ENCODE measurements at places on chromosomes 11 and 22. TPM values are rescaled to one million over a fixed set of nuclear protein-coding genes. Genes with fewer than 3 reads are reported as not detected.

B3GAT1 gene
- 0.05 TPM for total RNA-seq

MFNG gene
- 233 TPM for total RNA-seq

RIMBP3C gene
- 3.2 TPM for total RNA-seq

HIC2 gene
- 11.1 TPM for total RNA-seq

CDON gene
- 2.1 TPM for total RNA-seq

ACP2 gene
- 27.8 TPM for total RNA-seq

GRCh38 chr22:24504540-24504939, 9.4 kb downstream of the UPB1 start:
- no peak for DNase-seq

- no peak for DNase-seq
Measured at GRCh38 chr11:11113626-11114025, 239.4 kb downstream of the CSNK2A3 start.

DNA sequence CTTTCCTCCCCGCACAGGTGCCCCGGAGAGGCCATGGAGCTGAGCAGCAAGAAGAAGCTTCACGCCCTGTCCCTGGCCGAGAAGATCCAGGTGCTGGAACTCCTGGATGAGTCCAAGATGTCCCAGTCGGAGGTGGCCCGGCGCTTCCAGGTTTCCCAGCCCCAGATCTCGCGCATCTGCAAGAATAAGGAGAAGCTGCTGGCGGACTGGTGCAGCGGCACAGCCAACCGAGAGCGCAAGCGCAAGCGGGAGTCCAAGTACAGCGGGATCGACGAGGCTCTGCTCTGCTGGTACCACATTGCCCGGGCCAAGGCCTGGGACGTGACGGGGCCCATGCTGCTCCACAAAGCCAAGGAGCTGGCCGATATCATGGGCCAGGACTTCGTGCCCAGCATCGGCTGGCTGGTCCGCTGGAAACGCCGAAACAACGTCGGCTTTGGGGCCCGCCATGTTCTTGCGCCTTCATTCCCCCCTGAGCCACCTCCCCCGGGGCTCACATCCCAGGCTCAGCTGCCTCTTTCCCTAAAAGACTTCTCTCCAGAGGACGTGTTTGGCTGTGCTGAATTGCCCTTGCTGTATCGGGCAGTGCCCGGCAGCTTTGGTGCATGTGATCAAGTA, 1.3 kb downstream of the TIGD3 start:
- DNase-seq = no peak

GRCh38 chr11:118048472-118049370, 28.2 kb upstream of the TMPRSS4 start:
- DNase-seq = no peak

- no peak for DNase-seq
Measured at GRCh38 chr11:23540101-23540561, 679.9 kb upstream of the CCDC179 start.

GRCh38 chr11:8283465-8284230, 20.0 kb upstream of the LMO1 start:
- no peak for DNase-seq

- DNase-seq = no peak
Measured at GRCh38 chr11:1370186-1371025, 19.3 kb upstream of the BRSK2 start.

DNA sequence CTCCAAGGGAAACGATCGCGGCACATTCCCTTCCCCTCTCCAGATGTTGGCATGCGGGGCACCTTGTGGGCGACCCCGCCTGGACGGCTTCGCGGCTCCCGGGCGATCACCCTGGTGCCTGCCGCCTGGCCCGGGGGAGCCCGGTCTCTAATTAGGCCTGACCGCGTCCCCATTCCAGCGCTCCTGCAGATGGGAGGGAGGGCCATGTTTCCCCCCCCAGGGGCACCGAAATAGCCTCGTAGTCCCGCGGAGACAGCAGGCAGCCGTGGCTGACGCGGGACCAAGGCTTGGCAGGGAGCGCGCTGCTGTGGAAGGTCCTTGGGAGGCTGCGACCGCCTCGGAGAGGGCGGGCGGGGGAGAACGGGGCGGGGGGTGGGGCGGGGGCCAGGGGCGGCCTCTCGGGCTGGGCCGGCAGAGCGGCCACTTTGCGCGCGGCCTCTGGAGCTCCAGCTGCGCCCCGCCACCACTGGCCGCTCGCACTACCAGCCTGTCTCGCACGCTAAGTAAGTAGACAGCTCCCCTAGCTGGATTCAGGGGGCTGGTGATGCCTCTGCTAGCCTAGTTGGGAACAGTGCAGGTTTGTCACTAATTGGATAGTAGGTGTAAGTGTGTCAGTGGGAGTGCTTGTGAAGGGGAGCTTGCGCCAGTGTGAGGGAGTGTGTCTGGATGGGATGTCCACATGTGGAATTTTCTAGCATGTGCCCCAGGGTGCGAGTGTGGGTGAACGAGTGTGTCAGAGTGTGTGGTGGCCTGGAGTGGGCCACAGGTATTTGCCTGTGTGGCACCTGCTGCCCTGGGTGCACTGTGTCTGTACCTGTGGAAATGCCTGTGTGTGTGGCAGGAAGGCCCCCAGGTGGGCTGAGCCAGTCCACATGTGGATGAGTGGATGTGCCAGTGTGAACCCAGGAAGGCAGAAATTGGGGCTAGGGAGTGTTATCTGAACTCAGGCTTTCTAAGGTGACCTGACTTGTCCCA, at the start of gene INSC:
TSS of gene INSC (plus strand) at position 423 of the 975 bp plus-strand sequence. CDS start 34,252 bp downstream, outside the sequence.
- no peak for DNase-seq

GRCh38 chr11:130121445-130121978, 38.1 kb upstream of the ST14 start:
- DNase-seq = no peak

DNA sequence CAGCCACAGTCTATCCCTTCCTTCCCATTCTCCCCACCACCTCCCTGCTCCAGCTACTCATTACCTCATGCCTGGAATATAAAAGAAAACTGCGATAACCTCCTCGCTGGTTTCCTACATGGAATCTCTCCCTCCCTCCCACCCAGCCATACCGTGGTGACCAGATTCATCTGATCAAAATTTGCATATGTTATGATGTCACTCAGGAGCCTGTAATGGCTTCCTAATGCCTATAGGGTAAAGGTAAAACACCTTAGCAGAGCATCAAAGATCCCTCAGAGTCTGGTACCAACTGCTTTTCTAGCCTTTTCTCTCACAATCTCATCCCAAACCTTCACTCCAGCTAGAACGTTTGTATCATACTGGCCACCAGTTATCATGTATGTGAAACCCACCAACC, 19.6 kb downstream of the RTN4RL2 start:
- no peak for DNase-seq

DNA sequence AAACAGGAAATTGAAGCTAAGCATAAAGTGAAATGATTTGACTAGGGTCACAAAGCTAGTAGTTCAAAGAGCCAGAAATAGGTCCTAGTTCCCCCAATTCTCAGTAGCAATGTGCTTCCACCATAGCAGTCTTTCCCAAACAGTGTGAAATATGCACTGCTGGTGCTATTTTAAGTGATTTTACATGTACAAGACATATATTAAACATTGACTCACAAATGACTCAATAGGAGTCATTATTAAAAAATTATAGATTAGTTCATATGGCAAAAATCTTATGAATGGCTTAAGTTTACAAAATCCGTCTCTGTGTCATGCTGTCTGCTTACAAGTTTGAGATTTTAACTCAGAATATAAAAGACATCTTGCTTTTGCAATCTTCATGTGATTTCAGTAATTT, 21.4 kb downstream of the KIF18A start:
- DNase-seq = no peak

DNA sequence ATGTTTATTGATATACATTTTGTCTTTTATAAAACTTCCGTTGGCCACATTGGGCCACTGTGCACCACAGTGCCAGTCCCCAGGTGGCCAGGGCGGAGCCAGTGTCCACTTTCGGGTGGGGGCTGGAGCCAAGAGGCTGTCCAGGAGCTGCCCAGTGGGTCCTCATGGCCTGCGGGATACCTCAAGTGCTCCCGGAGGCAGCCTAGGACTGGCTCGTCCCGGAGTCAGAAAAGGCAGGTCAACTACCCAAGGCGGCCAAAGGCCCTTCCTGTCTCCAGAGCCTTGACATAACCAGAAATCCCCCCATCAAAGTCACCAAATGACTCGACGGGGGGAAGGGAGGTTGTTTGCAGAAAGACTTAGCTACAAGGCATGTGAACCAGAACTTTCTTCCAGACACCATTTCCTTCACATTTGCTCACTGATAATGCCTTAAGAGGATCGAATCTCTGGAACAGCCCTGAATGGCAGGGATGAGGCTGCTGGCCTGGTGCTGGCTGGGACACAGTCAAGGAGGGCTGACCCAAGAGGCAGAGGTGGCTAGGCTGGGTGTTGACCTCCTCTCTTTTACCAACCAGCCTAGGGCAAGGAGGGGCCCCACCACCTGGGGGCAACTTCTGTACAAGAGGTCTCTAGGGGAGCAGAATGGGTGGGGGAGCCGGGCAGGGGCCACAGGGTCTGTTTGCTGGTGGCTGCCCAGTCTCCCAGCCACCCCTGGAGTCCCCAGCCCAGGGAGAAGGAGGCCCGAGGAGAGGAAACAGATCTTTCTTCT, 8.4 kb downstream of the MRGPRF start:
- no peak for DNase-seq

GRCh38 chr11:66484806-66485380, 4.7 kb downstream of the DPP3 start:
- no peak for DNase-seq

- DNase-seq = no peak
Measured at GRCh38 chr11:131912134-131912533, 541.7 kb downstream of the NTM start.

DNA sequence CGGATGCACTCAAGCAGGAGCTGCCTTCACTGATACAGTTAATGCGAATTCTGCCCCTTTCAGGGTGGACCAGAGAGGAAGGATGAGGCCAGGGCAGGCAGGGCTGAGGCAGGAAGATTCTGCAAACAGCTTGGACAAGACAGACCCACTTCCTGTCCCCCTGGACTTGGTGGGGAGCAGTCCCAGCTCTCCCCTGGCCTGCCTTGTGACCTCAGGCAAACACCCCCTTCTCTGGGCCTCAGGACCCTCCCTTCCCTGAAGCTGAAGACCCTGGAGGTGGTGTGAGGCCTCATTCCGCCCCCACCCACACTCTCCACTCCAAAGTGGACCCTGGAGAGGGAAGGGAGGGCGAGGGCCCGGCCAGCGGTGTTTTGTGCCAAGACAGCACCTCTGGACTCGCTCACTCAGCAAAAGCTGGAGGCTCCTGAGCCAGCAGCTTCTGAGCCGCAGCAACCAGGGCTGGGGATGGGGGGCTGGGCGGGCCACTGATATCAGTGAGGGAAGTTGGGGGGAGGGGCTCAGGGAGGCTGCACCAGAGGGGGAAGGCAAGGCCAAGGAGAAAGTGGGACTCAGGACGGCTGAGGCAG, 8.5 kb downstream of the RAB3IL1 start:
- DNase-seq = no peak

DNA sequence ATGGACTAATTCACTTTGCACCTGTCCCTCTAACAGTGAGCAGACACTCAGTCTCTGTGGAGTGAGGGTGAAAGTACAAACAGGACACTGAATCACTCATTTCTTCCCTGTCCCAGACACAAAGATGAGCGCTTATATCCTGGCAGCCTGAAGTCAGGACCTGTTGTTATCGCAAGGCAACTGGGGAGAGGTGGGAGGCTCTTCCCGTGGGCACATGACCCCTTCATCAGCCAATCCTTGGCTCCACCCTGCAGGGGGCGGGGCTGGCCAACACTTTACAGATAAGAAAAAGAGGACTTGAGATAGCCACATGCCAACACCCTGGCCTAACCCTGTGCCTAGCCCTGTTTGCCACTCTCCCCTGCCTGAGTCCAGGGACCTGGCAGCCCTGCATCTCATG, 29.5 kb upstream of the TESMIN start:
- DNase-seq = no peak

DNA sequence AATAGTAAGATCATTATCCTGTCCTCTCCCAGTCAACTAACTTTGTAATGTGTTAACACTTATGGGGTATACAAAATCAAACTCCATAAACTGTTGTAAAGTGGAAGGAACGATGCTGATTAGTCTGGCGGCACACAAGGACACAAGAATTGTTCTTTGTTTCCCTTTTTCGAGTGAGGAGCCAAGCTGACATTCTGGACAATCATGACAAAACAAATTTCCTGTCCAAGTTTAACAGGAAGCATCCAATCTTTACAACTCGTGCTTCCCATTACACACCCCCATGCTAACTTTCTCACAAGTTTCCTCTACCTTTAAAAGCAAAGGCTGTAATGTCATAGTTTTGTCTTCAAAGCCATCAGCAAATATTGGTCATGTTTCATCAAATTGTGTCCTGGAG, 20.4 kb upstream of the LDLRAD3 start:
- no peak for DNase-seq

- DNase-seq = no peak
Measured at GRCh38 chr11:1810761-1811160, 24.0 kb upstream of the SYT8 start.

- DNase-seq = peak; percentile 16
Measured at GRCh38 chr11:119774172-119774763, 45.3 kb upstream of the NECTIN1 start.

GRCh38 chr11:44015624-44016007, 32.2 kb upstream of the ACCSL start:
- no peak for DNase-seq

DNA sequence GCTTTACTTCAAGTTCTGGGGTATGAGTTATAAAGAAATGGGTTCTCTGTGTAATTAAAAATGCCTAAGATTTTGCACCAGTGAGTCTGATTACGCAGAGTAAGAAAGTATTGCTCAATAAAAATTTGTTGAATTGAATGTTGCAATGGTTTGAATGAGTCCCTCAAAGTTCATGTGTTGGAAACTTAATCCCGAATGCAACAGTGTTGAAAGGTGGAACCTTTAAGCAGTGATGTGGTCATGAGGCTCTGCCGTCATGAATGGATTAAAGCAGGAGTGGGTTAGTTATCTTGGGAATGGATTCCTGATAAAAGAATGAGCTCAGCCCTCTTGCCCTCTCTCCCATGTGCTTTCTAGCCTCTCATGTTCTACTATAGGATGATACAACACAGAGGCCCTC, 52.6 kb upstream of the SESN3 start:
- no peak for DNase-seq

GRCh38 chr11:62645671-62645945, 805 bp downstream of the GANAB start:
- DNase-seq = no peak

DNA sequence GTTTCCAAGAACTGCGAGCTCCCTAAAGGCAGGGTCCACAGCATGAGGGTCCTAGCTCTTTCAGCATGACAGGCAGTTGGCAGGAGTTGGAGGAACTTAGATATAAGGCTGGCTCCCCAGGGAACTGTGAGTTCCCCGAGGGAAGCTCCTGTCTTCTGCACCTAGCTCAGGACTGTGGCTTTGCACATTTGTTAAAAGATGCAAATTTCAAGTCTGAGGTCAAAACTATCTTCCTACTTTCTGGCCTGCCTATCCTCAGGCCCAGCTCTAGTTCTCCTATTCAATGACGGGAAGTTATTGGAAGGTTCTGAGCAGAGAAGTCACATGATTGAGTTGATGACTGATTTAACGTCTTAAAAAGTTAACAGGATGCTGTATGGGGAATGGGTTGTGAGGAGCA, 11.7 kb upstream of the UCP3 start:
- DNase-seq = no peak
